Activated T-helper 2 cell treated with anti-CD3 and anti-CD28 coated beads, Interferon-gamma antibody, Interleukin-2, Interleukin-4, amounts not matched to agents 10 μg/mL and 5 μg/mL and 100 μg/mL, durations not matched to agents 14 hours and 24 hours and 36 hours (primary cell): ENCODE measurements at places on chromosomes 5 and 9.

- no peaks in the 10 kb centered on the region for H3K27me3 ChIP-seq
- H3K4me1 ChIP-seq = no peaks in the 10 kb centered on the region
- no peak overlapping the region for H3K4me3 ChIP-seq
- no peaks in the 10 kb centered on the region for H3K36me3 ChIP-seq
These were observed 117.7 kb upstream of the MSX2 start for GRCh38 chr5:174606646-174607045.

DNA sequence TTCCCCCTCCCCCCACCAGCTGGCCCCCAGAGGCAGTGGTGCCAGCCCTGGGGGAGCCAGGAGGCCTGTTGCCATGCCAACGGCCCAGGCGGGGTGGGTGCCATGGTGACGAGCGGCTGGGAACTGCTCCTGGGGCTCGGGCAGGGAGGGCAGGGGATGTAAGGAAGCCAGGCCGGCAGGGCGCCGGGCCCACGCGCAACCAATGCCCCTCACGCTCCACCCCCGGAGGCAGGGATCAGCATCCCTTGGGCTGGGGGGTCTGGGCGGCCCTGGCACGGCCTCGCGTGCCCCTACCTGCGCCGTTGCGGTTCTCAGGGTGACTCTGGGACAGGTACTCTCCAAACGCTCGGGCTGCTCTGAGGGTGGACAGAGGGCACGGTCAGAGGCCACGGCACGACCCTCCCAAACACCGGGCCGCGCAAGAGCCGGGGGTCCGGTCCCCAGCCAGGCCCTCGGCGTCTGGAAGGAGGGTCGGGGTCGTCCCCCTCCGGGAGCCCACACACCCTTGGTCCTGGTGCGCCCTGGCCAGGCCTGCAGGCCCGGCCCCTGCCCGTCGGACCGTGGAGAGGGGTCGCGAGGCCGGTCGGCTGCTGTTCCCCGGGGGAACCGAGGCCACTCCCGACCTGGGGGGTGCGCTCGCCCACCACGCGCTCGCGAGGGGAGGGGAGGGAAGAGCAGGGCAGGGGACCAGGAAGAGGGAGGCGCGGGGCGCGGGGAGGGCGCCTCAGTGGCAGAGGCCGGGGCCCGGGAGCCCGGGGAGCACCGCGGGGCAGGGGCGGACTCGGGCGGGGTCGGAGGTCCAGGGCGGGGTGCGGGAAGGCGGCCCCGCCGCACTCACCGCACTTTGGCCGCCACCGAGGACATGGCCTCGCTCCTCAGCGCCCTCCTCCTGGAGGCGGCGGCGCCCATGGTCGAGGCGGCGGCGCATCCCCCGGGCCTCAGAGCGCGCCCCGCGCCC is 661 bp downstream of the NSMF start:
- DNase-seq = no peak
- no peaks in the 10 kb centered on the region for H3K27me3 ChIP-seq
- H3K27ac ChIP-seq = no peak overlapping the region
- peaks cover 22% of the 10 kb centered on the region for H3K36me3 ChIP-seq
- peaks cover 14% of the 10 kb centered on the region for H3K4me1 ChIP-seq

DNA sequence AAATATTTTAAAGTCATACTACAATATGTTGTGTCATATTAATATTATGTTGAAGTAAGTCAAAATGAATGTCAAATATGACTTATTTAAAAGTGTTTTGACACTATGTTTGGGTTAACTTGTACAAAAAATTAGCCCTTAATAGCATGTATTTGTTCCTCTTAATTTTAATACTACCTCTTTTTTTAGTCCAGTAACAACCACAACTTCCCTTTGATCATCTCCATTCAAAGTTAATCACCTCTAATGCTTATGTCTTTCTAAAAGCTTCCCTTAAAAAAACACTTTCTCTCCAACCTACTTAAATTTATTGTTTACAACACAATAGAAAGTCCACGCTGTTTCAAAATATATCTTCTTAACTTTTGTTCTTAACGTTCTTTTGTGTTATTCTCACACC is 9.6 kb downstream of the SLCO4C1 start:
- no peak for DNase-seq
- H3K36me3 ChIP-seq = no peaks in the 10 kb centered on the region
- no peak overlapping the region for H3K4me3 ChIP-seq
- peaks cover 3% of the 10 kb centered on the region for H3K27me3 ChIP-seq
- H3K4me1 ChIP-seq = peaks cover 24% of the 10 kb centered on the region
- no peak overlapping the region for H3K27ac ChIP-seq

GRCh38 chr9:120915854-120916470 is 10.6 kb downstream of the TRAF1 start:
- no peaks in the 10 kb centered on the region for H3K27me3 ChIP-seq
- H3K4me3 ChIP-seq = peak overlapping the region; percentile 52
- peak overlapping the region; percentile 76 for H3K27ac ChIP-seq
- peaks cover 96% of the 10 kb centered on the region for H3K36me3 ChIP-seq
- DNase-seq = peak; percentile 43
